Vagina (tissue), 2 donors: ENCODE measurements at places on chromosomes 16 and 17. TPM values are rescaled to one million over a fixed set of nuclear protein-coding genes. Genes with fewer than 3 reads are reported as not detected.

GRCh38 chr16:7449808-7450207, 117.2 kb downstream of the RBFOX1 start:
- no peak for DNase-seq

The CHP2 gene
- 2.5 TPM for total RNA-seq

GRCh38 chr17:60401819-60402218, 9.9 kb upstream of the USP32 start:
- DNase-seq: no peak

The HSD17B1 gene
- 2.0 TPM for total RNA-seq

DNA sequence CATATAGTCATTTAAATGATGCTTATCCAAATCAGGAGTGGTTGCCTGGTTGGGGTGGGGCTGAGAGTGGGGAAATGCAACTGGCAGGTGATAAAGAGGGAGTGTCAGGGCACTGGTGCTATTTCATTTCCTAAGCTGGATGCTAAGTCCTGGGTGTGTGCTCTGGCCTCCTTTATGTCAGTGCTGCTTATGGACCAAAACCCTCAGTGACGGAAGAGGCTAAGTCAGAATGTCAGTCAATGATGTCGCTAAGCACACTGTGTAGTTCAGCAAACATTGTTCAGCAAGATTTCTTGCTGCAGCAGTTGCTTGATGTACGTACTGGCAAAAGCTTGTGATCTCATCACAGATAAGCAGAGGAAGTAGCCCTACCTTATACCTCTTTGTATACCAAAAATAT, 16.4 kb upstream of the FLCN start:
- no peak for DNase-seq

The IGFALS gene
- not detected for total RNA-seq

The KIF22 gene
- total RNA-seq: 18.9 TPM

The PHOSPHO1 gene
- not detected for total RNA-seq

DNA sequence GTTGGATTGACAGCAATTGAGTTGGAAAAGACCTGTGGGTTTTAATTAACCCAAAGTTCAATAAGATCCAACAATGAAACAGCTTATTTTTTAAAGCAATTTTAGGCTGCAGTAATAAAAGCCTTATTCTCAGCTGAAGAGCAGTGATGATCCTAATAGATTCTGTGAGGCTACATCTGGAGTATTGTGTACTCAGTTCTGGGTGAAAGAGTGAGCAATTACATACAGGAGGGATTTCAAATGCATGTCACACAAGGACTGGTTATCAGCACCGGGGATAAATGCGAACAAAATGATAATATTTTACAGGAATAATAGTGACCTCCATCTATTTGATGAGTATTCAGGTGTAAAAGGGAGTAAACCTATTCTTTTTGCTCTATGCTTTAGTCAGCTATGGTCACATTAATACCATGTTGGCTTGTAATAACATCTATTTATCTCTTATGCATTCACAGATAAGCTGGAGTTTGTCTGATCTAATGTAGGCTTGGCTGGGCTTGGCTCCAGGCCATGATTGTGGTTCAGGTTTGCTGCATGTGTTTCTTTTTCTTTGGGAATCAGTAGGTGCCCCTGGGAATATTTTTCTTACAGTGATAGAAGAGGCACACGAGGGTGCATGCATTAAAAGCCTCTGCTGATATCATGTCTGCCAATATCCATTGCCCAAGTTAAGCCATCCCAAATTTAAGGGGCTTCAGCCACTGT, 22.2 kb upstream of the TOX3 start:
- DNase-seq: no peak

- DNase-seq: no peak
Measured at GRCh38 chr16:53449816-53450517, 15.7 kb downstream of the RBL2 start.
